Colonic mucosa (tissue), 4 donors: ENCODE measurements at places on chromosomes 4 and X. TPM values are rescaled to one million over a fixed set of nuclear protein-coding genes. Genes with fewer than 3 reads are reported as not detected.

GRCh38 chr4:134955059-134955458, 753.5 kb upstream of the PABPC4L start:
- H3K36me3 ChIP-seq: no peaks in the 10 kb centered on the region
- DNase-seq: no peak

- no peak overlapping the region for H3K27ac ChIP-seq
- peak; percentile 26 for DNase-seq
- no peaks in the 10 kb centered on the region for H3K4me1 ChIP-seq
These were observed 30.7 kb upstream of the SPANXN4 start for GRCh38 chrX:142994988-142995387.

DNA sequence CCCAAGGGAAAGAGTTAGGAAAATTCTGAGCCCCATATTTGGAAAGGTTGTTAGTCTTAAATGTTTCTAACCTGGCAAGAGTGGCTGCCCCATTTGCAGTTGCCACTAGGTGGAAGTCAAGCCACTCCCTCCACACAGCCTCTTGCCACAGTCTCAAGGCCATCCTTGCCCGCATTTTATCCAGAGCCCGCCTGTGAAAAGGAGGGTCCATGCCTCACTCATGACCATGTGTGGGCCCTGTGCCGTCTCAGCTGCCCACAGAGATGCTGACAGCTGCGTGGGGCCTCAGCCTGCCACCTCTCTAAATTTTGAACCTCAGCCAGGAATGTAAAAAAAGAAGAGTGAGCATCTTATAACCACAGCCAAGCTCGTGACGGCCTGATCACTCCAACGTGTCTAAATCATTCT, 201.5 kb upstream of the FAM241A start:
- H3K4me1 ChIP-seq: no peaks in the 10 kb centered on the region
- peak; percentile 53 for DNase-seq
- no peaks in the 10 kb centered on the region for H3K27me3 ChIP-seq
- H3K36me3 ChIP-seq: no peaks in the 10 kb centered on the region
- no peak overlapping the region for H3K4me3 ChIP-seq
- H3K27ac ChIP-seq: no peak overlapping the region

DNA sequence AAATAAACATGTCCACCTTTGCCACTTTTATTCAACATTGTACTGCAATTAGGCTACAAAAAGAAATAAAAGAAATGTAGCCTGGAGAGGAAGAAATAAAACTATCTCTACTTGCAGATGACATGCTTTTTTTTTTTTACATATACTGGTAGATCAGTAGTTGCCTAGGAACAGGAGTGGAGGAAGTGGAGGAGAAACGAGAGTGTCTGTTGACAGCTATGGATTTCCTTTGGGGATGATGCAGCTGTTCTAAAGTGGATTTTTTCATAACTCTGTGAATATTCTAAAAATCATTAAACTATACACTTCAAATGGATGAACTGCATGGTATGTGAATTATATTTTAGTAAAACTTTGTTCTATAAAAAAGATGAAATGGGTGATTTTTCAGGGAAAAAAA, 116.4 kb downstream of the ANAPC4 start:
- H3K27ac ChIP-seq: no peak overlapping the region
- H3K4me1 ChIP-seq: no peaks in the 10 kb centered on the region
- no peaks in the 10 kb centered on the region for H3K27me3 ChIP-seq
- H3K4me3 ChIP-seq: no peak overlapping the region
- no peaks in the 10 kb centered on the region for H3K36me3 ChIP-seq

GRCh38 chr4:61723492-61723891, 523.4 kb downstream of the ADGRL3 start:
- H3K4me1 ChIP-seq: no peaks in the 10 kb centered on the region
- no peaks in the 10 kb centered on the region for H3K27me3 ChIP-seq
- no peaks in the 10 kb centered on the region for H3K36me3 ChIP-seq
- DNase-seq: no peak
- H3K27ac ChIP-seq: no peak overlapping the region

The PDGFC gene
- total RNA-seq: 3.9 TPM

The SPANXN3 gene
- total RNA-seq: not detected

The ODAM gene
- total RNA-seq: 0.90 TPM

DNA sequence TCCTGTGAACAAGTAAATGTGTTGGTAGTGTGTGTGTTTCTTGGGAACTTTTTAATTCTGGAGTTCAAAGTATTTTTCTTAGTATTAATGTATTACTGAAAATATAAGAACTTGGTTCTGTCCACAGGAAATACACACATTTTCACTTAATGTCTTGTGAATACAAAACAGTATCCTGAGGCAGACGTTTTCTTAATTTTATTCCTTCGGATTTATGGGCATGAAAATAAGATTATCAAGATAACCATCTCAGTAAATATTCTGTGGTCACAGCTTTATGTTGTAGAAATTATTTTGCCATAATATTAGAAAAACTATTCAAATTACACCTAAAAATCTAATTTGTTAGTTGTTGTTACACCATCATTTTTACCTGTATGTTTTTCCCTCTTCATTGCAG, 29.8 kb downstream of the NFKB1 start:
- no peak for DNase-seq
- H3K4me1 ChIP-seq: no peaks in the 10 kb centered on the region

- no peak for DNase-seq
- no peaks in the 10 kb centered on the region for H3K4me1 ChIP-seq
- no peaks in the 10 kb centered on the region for H3K36me3 ChIP-seq
- no peak overlapping the region for H3K27ac ChIP-seq
- no peaks in the 10 kb centered on the region for H3K27me3 ChIP-seq
These were observed 53.1 kb downstream of the CCNI start for GRCh38 chr4:77022560-77023179.

DNA sequence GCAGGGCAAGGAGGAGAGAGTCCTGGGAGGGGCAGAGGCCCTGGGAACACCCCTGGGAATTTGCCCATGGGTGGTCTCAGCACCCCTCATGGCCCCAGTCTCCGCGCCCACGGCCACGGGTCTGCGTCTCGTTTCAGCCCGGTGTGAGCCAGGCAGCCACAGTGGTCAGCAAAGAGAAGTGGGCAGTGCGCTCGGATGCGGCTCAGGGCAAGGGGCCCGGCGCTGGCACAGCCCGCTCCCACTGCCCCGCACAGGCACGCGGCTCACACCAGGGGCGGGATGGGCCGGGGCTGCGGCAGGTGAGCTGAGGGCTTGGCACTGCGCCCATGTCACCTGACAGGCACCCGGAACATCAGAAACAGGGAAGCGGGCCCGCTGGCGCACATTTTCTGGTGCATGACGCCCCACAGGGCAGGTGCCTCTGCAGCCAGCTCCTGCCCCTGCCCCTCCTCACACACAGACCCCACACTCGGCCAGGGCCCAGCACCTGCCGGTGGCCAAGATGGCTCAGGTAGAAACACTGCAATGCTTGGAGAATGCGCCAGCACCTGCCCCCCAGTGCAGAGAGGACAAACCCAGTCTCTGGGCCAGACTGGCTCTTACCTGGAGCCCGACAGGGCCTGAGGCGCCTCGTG, 41.9 kb upstream of the MXD4 start:
- no peaks in the 10 kb centered on the region for H3K4me1 ChIP-seq
- H3K4me3 ChIP-seq: no peak overlapping the region
- no peaks in the 10 kb centered on the region for H3K27me3 ChIP-seq
- H3K27ac ChIP-seq: no peak overlapping the region

DNA sequence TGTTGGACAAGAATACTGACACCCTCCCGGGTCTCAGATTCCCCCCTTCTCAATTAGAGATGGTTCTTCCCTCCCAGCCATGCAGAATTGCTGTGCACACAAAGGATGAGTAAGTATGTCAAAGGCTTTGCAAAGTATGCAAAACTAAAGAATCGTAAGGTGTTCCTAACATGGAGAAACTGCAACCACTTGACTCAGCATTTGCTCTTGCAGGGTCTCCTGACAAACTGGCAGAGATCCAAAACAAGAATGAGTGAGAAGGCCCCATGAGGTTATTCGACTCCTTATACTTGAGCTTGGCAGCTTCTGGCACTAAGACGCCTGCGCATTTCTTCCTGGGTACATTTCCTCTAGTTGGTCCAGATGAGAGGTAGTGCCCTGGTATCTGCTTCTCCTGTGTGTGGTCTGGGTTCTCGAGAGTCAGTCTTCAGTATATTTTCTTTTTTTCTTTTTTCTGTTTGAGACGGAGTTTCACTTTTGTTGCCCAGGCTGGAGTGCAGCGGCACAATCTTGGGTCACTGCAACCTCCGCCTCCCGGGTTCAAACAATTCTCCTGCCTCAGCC, 8.2 kb downstream of the FAM184B start:
- H3K4me3 ChIP-seq: no peak overlapping the region
- no peak for DNase-seq
- no peak overlapping the region for H3K27ac ChIP-seq
- H3K36me3 ChIP-seq: no peaks in the 10 kb centered on the region
- no peaks in the 10 kb centered on the region for H3K27me3 ChIP-seq

The RNF212 gene
- total RNA-seq: 2.3 TPM

DNA sequence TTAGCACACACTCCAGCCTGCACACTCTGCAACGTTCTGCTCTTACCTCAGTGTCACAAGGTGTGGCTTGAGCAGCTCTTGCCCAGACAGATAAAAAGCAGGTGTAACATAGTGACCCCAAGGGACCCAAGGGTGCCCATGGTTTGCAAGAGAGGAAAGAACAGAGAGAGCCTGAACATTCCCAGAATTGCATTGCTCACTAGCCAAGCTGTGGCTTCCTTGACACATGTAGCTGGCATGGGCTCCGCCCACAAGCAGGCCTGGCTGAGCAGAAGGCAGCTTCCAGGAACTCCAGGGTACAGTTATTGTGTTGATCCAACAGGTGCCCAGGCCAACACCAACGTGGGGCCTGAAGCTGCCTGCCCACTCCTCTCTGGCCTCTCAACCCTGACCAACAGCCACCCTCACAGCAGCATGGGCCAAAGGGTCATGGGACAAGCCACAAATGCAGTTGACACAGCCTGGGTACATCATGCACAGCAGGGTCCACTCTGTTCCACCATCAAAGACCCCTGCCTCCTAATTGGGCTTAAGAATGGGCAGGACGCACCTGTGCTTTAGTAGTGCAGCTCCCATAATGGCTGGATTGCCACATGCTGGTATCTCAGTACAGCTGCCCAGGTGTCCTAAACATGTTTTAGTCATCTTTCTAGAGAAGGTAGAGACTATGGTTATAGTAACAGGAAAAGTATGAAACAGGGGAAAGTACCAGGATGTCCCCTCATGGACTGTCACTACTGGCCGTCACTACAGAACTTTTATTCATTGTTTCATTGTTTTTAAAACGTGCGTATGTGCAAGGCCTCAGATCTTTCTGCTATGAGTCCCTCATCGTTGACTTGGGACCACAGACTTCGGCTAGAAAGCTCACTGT, 73.7 kb upstream of the ACSL1 start:
- H3K36me3 ChIP-seq: no peaks in the 10 kb centered on the region
- no peak overlapping the region for H3K27ac ChIP-seq
- H3K4me1 ChIP-seq: no peaks in the 10 kb centered on the region
- peak; percentile 26 for DNase-seq
- H3K27me3 ChIP-seq: no peaks in the 10 kb centered on the region

- no peaks in the 10 kb centered on the region for H3K4me1 ChIP-seq
- DNase-seq: no peak
- no peak overlapping the region for H3K27ac ChIP-seq
- no peaks in the 10 kb centered on the region for H3K36me3 ChIP-seq
- H3K27me3 ChIP-seq: no peaks in the 10 kb centered on the region
These were observed 130.3 kb upstream of the PDLIM3 start for GRCh38 chr4:185665655-185666054.

DNA sequence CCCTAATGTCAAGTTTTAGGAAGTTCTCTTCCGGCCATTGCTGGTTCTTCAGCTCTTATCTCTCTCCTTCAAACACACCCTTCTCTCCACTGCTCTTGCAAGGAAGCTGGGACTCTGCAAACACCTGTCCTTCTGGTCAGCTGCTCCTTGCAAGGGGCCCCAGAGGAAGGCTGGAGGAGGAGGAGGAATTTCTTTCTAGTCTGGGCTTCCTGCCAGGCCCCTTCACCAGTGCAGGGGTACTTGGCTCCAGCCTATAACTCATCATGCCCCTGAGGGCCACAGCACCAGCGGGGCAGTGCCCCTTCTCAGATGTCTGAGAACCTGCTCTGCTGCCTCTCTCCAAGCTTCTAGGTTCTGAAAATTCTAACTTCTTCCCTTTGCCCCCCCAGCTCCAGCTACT, 46.7 kb downstream of the REELD1 start:
- H3K36me3 ChIP-seq: no peaks in the 10 kb centered on the region
- H3K4me1 ChIP-seq: no peaks in the 10 kb centered on the region
- H3K27me3 ChIP-seq: no peaks in the 10 kb centered on the region
- no peak overlapping the region for H3K27ac ChIP-seq

GRCh38 chr4:119025420-119025819, 110.2 kb upstream of the MYOZ2 start:
- no peaks in the 10 kb centered on the region for H3K36me3 ChIP-seq
- no peak overlapping the region for H3K4me3 ChIP-seq
- no peaks in the 10 kb centered on the region for H3K27me3 ChIP-seq
- peak; percentile 66 for DNase-seq
- H3K27ac ChIP-seq: peak overlapping the region; percentile 72
- no peaks in the 10 kb centered on the region for H3K4me1 ChIP-seq
